ENCODE measurements at places on chromosomes 7 and 10. TPM values are rescaled to one million over a fixed set of nuclear protein-coding genes. Genes with fewer than 3 reads are reported as not detected.
A peak's percentile ranks its signal among the peaks of the same experiment; 100 is the strongest.

DNA sequence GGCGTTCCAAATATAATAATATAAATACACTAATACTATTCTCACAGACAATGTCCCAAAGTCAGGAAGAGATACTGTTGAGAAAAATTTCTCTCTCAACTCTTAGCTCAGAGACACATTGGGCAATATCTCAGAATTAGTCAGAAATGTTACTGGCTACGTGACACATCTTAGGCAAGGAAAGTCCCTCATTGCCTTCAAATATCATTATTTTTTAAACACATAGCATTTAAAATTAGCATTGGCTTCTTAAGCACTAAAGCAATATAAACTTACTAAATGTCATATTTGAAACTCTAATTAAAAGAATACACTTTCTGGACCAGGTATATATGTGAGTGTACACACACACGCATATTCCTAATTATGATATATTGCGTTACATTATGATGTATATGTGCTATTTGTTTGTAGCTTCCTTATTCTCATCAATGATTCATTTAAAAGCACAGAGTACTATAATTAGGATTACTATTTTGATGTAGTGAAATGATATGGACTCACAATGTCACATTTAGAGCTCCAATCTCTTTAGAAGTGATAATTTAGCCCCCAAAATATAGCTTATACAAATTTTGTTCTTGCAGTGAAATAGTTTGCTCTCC, 255.8 kb downstream of the TWIST1 start:
- no peaks in the 10 kb centered on the region for H3K36me3 ChIP-seq
- H3K4me1 ChIP-seq: peaks cover 9% of the 10 kb centered on the region
- no peak overlapping the region for H3K27ac ChIP-seq
- DNase-seq: no peak
- no peak overlapping the region for H3K4me3 ChIP-seq

GRCh38 chr10:87546210-87546609, 41.5 kb downstream of the MINPP1 start:
- no peak for DNase-seq
- H3K4me1 ChIP-seq: peaks cover 7% of the 10 kb centered on the region
- H3K27ac ChIP-seq: no peak overlapping the region
- no peaks in the 10 kb centered on the region for H3K36me3 ChIP-seq

GRCh38 chr7:121510302-121510701, 114.2 kb upstream of the FAM3C start:
- no peaks in the 10 kb centered on the region for H3K4me1 ChIP-seq
- no peaks in the 10 kb centered on the region for H3K27me3 ChIP-seq
- H3K36me3 ChIP-seq: no peaks in the 10 kb centered on the region
- H3K4me3 ChIP-seq: no peak overlapping the region

Gene GHRHR
- not detected for total RNA-seq

GRCh38 chr7:103539875-103540274, 93.9 kb upstream of the SLC26A5 start:
- H3K36me3 ChIP-seq: no peaks in the 10 kb centered on the region
- H3K4me3 ChIP-seq: no peak overlapping the region
- peaks cover 8% of the 10 kb centered on the region for H3K4me1 ChIP-seq
- no peak overlapping the region for H3K27ac ChIP-seq
- peaks cover 8% of the 10 kb centered on the region for H3K27me3 ChIP-seq

DNA sequence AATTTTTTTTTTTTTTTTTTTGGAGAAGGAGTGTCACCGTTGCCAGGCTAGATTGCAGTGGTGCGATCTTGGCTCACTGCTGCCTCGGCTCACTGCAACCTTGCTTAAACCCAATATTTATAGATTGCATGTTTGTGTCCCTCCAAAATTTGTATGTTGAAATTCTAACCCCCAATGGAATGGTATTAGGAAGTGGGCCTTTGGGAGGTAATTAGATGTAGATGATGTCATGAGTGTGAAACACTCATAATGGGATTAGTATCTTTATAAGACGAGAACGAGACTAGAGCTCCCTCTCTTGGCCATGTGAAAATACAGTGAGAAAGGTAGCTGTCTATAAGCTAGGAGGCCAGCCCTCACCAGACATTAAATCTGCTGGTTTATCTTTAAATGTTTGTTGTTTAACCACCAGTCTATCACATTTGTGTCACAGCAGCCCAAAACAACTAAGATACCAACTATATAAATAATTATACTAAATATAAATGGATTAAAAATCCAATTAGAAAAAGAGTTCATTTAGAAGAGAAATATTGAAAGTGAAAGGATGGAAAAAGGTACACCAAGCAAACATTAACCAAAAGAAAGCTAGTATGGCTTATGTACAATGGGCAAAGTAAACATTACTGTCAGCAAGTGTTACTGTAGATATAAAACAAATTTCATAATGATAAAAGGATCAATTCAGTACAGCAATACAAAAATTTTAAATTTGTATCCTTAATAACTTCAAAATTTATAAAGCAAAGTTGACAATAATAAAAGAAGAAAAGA, 9.3 kb downstream of the TCAF1 start:
- H3K4me3 ChIP-seq: no peak overlapping the region
- peaks cover 15% of the 10 kb centered on the region for H3K4me1 ChIP-seq
- H3K27me3 ChIP-seq: no peaks in the 10 kb centered on the region
- DNase-seq: no peak
- no peak overlapping the region for H3K27ac ChIP-seq

- peak; percentile 56 for DNase-seq
- peak overlapping the region; percentile 45 for H3K4me3 ChIP-seq
- H3K4me1 ChIP-seq: peaks cover 17% of the 10 kb centered on the region
- no peak overlapping the region for H3K27ac ChIP-seq
- H3K27me3 ChIP-seq: peaks cover 40% of the 10 kb centered on the region
- H3K36me3 ChIP-seq: no peaks in the 10 kb centered on the region
These were observed 15.9 kb downstream of the SKIDA1 start for GRCh38 chr10:21509341-21510240.

- no peak overlapping the region for H3K4me3 ChIP-seq
- no peaks in the 10 kb centered on the region for H3K4me1 ChIP-seq
- H3K27me3 ChIP-seq: no peaks in the 10 kb centered on the region
- DNase-seq: peak; percentile 33
These were observed 167.0 kb downstream of the GATA3 start for GRCh38 chr10:8221451-8221850.

DNA sequence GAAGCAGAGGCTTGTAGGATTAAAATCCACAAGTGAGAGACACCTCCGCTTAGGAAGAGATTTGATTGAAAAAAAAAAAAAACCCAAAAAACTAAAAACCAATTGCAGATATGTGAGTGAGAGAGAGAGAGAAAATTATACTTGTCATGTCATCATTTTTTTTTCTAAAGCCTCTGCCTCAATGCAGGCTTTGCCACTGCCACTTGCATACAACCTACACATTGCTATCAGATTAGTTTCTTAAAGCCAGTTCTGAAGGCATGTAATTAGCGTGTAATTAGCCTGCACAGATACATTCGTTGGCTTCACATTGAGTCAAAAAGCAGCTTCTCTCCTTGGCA, 86.1 kb upstream of the MTPN start:
- H3K4me3 ChIP-seq: no peak overlapping the region
- no peaks in the 10 kb centered on the region for H3K36me3 ChIP-seq
- no peaks in the 10 kb centered on the region for H3K4me1 ChIP-seq
- H3K27ac ChIP-seq: no peak overlapping the region
- no peak for DNase-seq
- no peaks in the 10 kb centered on the region for H3K27me3 ChIP-seq

Gene CDC14C
- not detected for total RNA-seq

DNA sequence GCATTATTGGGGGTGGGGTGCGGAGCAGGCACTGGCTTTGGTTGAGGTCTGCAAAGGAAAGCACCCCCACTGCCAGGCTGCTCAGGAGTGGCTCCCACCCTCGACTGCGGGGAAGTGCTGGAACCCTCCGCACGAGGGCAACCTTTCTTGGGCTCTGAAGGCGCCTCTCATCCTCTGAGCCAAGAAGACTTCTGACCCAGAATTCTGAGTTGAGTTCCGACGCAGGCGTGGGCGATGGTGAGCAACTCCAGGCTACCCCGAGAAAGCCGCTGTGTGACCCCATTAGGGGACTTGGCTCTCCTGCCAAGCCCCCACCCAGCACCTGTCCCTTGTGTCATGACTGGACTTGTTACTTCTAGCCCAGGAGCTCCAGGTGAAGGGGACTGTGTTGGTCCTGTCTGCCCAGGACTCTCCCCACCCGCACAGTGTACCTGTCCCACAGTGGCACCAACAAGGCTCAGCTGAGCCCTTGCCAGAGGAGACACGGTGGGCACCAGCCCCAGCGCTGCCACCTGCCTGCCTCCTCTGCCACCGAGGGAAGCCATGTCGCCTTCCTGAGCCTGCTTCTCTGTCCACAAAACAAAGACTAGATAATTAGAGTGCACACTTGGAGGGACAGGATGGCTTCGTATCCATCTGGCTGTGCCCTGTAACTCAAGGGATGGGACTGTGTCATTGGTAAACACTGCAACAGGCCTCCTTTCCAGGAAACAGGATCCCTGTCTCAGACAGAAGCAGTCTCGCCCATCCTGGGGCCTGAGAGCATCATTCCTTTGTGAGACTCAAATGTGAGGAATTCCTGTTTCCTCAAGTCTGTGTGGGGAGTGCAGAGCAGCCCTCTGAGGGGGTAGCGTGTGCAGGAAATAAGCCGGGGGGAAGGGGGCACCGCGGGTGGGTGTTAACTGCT, 128.8 kb downstream of the LHPP start:
- no peaks in the 10 kb centered on the region for H3K36me3 ChIP-seq
- no peak for DNase-seq
- peaks cover 20% of the 10 kb centered on the region for H3K4me1 ChIP-seq
- H3K27me3 ChIP-seq: no peaks in the 10 kb centered on the region

Gene FAM237B
- total RNA-seq: not detected

DNA sequence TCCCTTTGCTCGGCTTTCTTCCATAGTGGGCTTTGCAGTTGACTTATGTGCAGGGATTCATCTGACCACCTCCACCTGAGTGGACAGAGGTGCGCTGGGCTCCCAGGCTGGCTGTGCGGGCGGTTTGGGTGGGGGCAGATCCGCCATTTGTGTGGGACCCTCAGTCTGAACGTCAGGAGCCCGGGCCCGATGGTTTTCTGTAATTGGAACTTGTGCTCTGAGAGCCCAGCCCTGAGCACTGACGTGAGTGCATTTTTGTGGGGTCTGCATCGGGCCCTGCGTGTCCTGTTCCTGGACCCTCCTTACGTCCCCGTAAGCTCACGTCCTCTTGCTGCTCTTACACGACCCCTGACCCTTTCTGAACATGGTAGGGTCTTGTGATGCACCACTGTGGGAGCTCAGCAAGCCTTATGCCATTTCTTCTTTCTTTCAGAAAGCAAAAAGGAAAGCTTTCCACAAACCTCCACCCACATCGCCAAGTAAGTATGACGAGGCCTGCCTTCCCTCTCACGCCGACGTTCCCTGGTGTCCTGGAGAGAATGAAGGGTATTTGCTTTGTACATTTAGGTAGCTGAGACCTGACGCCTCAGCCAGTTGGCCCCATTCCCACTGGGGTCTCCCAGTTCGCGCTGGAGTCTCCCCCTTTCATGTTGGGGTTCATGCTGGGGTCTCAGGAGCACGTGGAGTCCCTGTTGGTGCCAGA, 9.9 kb downstream of the IQCE start:
- DNase-seq: no peak
- H3K27me3 ChIP-seq: no peaks in the 10 kb centered on the region
- H3K4me1 ChIP-seq: peaks cover 7% of the 10 kb centered on the region
- no peak overlapping the region for H3K27ac ChIP-seq
- H3K4me3 ChIP-seq: no peak overlapping the region

GRCh38 chr7:67631476-67631875, 634.8 kb downstream of the TYW1 start:
- no peak overlapping the region for H3K4me3 ChIP-seq
- no peaks in the 10 kb centered on the region for H3K4me1 ChIP-seq
- H3K27ac ChIP-seq: no peak overlapping the region
- peaks cover 9% of the 10 kb centered on the region for H3K27me3 ChIP-seq
- peak; percentile 6 for DNase-seq

Gene LOXL4
- 2.0 TPM for total RNA-seq

Gene RHOBTB1
- total RNA-seq: 52.3 TPM

GRCh38 chr10:68492118-68492517, 20.3 kb upstream of the DNA2 start:
- H3K27ac ChIP-seq: no peak overlapping the region
- H3K36me3 ChIP-seq: peaks cover 96% of the 10 kb centered on the region
- no peaks in the 10 kb centered on the region for H3K4me1 ChIP-seq
- no peak for DNase-seq
- H3K4me3 ChIP-seq: no peak overlapping the region

DNA sequence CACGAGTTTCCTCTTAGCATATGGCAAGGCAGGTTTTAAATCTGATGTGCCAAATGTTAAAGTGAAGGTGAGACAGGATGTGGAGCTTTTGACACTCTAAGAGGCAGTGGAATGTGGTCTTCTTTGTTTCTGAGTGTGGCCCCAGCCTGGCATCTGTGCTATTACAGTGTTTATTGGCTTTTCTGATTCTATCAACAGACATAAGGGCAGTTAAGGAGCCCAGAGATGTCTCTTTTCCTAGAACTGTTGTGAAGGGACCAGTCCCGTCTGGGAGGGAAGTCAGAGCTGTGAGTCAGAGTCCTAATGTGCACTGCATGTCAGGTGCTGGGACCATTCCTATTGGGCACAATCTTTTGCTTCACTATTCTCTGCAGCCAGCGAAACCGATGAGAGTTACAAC, 32.5 kb downstream of the TRUB1 start:
- no peak for DNase-seq
- H3K36me3 ChIP-seq: peaks cover 17% of the 10 kb centered on the region
- no peak overlapping the region for H3K27ac ChIP-seq
- no peaks in the 10 kb centered on the region for H3K27me3 ChIP-seq
- H3K4me1 ChIP-seq: no peaks in the 10 kb centered on the region
- no peak overlapping the region for H3K4me3 ChIP-seq

- no peaks in the 10 kb centered on the region for H3K4me1 ChIP-seq
- H3K36me3 ChIP-seq: no peaks in the 10 kb centered on the region
- H3K4me3 ChIP-seq: no peak overlapping the region
- no peak overlapping the region for H3K27ac ChIP-seq
These were observed 112.6 kb downstream of the AOAH start for GRCh38 chr7:36611703-36612102.

- H3K36me3 ChIP-seq: no peaks in the 10 kb centered on the region
- DNase-seq: peak; percentile 71
- peaks cover 31% of the 10 kb centered on the region for H3K4me1 ChIP-seq
- H3K27me3 ChIP-seq: no peaks in the 10 kb centered on the region
- peak overlapping the region; percentile 0 for H3K27ac ChIP-seq
These were observed 81.3 kb downstream of the SEMA3A start for GRCh38 chr7:84113286-84113685.

DNA sequence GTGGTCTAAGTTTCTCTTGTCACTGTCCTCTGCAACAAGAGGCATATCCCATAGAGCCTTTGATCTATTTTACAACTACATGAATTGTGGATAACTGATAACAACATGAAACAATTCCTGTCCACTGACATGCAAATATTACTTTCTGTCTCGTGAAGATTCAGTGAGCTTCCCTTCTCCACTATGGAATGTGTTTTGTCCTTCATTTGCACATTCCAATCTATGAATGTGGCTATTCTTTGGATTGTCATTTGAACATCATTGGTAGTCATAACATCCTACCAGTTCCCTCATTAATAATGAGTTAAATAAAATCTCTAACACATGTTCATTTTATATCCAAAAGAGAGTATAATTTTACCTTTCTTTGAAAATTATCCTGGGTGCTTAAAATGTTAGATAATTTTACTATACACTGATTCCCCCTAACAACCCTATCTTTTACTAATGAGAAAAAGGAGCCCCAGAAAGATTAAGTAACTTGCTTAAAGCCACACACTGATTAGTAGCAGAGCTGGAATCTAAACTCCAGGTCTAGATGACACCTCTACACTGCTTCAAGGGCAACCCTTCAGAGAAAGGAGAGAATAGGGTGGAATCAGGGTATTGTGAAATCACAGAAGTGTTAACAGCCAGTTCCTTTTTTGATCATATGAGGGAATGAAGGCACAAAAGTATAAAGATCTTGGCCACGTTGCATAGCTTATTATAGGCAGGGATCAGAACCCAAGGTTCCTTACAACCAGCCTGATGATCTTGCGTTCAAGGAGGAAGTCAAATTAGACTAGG, 39.1 kb downstream of the PDE1C start:
- no peak overlapping the region for H3K27ac ChIP-seq
- H3K4me3 ChIP-seq: no peak overlapping the region
- DNase-seq: no peak
- H3K4me1 ChIP-seq: no peaks in the 10 kb centered on the region
- no peaks in the 10 kb centered on the region for H3K36me3 ChIP-seq
